ENCODE measurements at places on chromosomes 7 and 10. TPM values are rescaled to one million over a fixed set of nuclear protein-coding genes. Genes with fewer than 3 reads are reported as not detected.

GRCh38 chr7:70455925-70456324 is 676.0 kb upstream of the GALNT17 start:
- no peak for DNase-seq

GRCh38 chr10:114605155-114605797 is 52.8 kb downstream of the ABLIM1 start:
- no peak for DNase-seq

- peak; percentile 87 for DNase-seq
Measured at GRCh38 chr7:143882020-143882603, 19.9 kb downstream of the TCAF1 start.

The HMX2 gene
- total RNA-seq: not detected

- DNase-seq: no peak
Measured at GRCh38 chr10:68595513-68595912, 35.4 kb downstream of the TET1 start.

GRCh38 chr7:141203177-141203576 is 129.3 kb downstream of the TMEM178B start:
- no peak for DNase-seq

The MEIG1 gene
- total RNA-seq: not detected

- peak; percentile 69 for DNase-seq
Measured at GRCh38 chr7:72309476-72309875, 102.7 kb downstream of the CALN1 start.

The CYP2C19 gene
- not detected for total RNA-seq

The SERPINE1 gene
- 18.6 TPM for total RNA-seq

The SMKR1 gene
- total RNA-seq: 0.56 TPM
